GOT3 (cell line): ENCODE measurements at places on chromosomes 1 and 21.

- no peak for DNase-seq
Observed at GRCh38 chr1:147585640-147586383, 44.5 kb downstream of the BCL9 start.

GRCh38 chr21:44931501-44932407 lies 8.1 kb upstream of the SLX9 start:
- no peak for DNase-seq

GRCh38 chr1:155128755-155129473 lies 1.2 kb downstream of the EFNA1 start:
- DNase-seq: no peak

DNA sequence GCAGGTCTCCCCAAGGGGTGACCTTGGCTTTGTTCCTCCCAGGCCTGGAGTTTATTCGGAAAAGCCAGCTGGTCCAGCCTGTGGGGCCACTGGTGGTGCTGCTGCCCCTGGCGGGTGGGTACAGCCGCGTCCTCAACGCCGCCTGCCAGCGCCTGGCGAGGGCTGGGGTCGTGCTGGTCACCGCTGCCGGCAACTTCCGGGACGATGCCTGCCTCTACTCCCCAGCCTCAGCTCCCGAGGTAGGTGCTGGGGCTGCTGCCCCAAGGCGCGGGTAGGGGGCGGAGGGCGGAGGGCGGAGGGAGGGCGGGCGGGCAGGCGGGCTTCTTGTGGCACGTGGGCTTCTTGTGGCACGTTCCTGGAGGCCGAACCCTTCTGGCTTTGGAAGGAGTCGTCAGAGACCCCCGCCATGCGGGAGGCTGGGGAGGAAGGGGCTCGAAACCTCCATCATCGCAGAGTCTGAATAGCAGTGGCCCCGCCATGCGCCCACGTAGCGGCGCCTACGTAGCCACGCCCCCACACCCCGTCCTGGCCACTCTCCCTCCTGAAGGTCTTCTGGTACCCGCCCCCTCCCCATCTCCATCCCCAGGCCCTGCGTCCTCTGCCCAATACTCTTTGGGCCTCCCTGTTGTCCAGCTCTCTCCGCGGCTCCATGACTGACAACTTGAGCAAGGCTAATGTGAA lies 16.7 kb downstream of the PCSK9 start:
- no peak for DNase-seq

DNA sequence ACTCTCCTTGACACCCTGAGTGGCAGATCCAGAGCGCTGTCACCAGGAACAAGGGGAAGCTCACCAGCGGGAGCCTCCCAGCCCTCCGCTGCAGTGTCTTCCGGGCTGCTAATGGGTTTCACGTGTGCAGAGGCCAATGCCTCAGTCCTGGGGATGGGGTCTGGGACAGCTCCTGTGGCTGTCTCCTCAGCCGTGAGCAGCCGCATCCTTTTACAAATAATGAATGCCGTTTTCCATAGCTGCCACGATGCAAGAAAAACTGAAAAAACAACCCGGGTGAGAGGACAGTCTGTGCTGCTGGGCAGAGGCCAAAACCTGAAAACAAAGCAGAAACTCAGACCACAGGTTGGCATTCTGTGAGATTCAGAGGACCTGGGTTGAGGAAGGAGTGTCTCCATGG lies 212.2 kb upstream of the RAB4A start:
- no peak for DNase-seq

DNA sequence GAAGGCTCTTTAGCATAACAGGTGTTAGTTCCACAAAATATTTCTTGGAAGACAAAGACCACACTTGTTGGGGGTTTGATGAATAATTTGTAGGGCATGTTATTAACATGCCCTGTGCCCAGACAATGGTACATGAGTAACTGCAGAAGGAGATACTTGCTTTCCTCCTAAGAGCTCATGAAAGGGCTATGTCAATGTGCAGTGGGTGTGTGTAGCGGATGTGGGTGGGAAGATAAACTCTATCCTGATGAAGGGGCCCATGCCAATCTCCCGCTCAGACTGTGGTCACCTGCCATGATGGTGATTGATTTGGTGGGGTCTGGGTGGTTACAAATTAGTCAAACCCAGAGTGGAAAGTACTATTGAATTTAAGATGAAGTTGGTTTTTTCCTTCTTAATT lies 69.8 kb upstream of the DNAH14 start:
- DNase-seq: no peak

- DNase-seq: no peak
Observed at GRCh38 chr1:11927866-11928592, 1.8 kb upstream of the KIAA2013 start.

- DNase-seq: no peak
Observed at GRCh38 chr21:26949830-26950229, 17.1 kb downstream of the ADAMTS5 start.

DNA sequence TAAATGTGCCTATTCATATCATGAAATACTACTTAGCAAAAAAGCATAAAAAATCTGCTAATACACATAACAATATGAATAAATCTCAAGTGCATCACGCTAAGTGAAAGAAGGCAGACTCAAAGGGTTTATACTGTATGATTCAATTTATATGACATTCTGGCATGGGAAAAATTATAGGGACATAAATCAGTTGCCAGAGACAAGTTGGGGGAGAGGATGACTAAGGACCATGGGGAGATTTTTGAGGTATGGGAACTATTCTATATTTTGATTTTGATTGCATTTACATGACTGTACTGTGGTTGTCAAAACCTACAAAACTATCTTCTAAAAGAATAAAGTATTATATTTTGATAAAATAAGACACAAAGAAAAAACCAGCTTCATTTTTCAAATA lies 650.3 kb upstream of the NR5A2 start:
- DNase-seq: no peak

GRCh38 chr1:171484760-171485374 lies 463 bp upstream of the PRRC2C start:
- no peak for DNase-seq

GRCh38 chr1:221149111-221149510 lies 269.9 kb downstream of the HLX start:
- DNase-seq: no peak

- DNase-seq: no peak
Observed at GRCh38 chr1:235329139-235329902, 951 bp downstream of the GGPS1 start.

DNA sequence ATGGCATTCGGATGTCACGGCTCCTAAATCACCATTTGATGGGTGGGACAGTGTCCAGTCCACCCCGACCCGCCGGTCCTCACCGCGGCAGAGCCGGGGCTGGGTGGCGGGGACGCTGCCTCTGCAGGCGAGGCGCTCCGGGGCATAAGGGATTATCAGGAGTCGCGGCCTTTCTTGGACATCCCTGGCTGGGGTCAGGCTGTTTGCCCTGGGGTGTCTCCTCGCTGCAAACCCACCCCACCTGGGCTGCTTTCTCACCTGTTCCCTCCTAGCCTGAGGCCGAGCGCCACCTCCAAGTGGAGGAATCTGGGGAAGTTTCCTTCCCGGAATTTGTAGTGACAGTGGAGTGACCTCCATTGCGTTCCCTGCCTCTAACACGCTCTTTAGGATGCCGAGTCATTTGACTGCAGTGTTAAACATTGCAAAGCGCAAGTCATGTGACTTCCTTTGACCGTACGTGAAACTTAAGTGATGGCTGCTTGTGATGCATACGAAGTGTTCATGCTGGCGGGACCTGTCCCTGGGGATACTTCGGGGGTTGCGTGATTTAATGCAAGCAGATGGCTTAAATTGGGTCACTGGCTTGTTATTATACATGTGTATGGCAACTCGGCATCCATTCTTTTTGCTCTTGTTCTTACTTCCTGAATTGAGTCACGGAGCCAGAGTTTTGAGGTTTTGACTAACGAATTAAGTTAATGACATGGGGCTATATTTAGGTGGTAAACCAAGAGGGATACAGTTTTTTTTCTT lies 536 bp downstream of the LGALS8 start:
- DNase-seq: no peak

DNA sequence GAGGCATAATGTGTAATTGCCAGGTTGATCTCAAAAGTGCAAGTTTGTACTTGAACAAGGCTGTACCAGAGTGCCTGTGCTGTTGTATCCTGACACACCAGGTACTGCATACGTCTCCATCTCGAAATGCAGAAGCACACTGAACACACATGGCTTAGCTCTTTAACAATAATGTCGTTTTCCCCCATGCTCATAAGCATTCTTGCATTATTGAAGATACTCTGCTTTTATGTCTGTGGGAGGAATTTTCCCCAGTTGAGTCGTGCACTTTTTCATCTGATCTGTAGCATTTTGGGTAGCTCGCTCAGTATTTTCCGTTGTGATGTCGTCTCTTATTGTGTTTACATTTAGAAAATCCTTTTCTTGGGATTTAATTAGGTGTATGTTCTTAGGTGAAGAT lies 98.7 kb downstream of the PCBP3 start:
- DNase-seq: no peak

DNA sequence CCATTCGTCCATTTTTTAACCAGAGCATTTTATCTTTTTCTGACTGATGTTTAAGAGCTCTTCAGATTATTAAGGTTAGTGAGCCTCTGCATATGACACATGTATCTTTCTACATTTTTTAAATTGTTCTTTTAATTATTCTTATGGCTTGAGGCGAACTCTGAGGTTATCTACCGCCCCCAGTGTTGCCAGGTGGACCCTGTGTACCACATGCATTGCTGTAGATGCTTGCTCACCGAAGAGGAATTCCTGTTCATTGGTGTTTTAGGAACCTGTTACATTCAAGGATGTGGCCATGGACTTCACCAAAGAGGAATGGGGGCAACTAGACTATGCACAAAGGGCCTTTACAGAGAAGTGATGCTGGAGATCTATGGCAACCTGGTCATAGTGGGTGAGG lies 31.8 kb downstream of the ZNF684 start:
- no peak for DNase-seq

DNA sequence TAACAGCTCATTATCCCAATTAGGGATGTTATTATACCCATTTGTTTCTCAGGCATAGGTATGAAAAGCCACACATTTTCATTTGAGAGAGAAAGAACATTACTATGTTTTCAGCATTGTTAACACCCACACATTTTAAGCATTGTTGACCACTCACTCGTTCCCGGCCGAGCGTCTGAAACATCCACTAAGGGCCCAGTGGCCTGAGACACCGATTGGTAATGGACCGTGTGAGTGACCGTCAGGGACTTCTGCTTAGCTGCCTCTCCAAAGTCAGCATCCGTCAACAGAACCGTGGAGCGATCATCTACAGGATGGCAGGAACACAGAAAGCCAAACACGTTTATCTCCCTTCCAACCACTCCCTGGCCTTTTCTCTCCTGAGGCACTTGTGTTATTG lies 184.6 kb downstream of the PCP4 start:
- no peak for DNase-seq

GRCh38 chr1:178725466-178726086 lies 532 bp downstream of the RALGPS2 start:
- no peak for DNase-seq

- no peak for DNase-seq
Observed at GRCh38 chr1:196651637-196652215, at the start of gene CFH. CFH (plus strand) TSS chr1:196652043; CDS start chr1:196652118, 75 bp downstream.

DNA sequence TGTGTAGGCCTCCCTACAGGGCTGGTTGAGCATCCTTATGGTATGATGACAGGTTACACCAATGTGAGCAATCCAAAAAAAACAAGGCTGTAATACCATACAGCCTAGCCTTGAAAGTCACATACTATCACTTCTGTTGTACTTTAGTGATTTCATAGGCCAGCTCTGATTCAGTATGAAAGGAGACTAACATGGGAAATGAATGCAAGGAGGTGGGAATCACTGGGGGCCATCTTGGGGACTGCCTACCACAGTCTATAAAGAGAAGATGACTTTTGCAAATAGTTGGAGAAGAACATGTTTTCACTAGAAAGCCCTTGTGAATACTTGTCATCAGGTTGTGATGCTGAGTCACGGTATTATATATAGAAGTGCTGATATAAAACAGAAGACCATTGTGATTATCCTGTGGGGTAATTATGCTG lies 270.7 kb downstream of the S1PR1 start:
- DNase-seq: no peak

GRCh38 chr1:51559064-51559500 lies 40.0 kb upstream of the EPS15 start:
- no peak for DNase-seq

GRCh38 chr1:115188680-115189395 lies 99.5 kb upstream of the TSPAN2 start:
- no peak for DNase-seq

DNA sequence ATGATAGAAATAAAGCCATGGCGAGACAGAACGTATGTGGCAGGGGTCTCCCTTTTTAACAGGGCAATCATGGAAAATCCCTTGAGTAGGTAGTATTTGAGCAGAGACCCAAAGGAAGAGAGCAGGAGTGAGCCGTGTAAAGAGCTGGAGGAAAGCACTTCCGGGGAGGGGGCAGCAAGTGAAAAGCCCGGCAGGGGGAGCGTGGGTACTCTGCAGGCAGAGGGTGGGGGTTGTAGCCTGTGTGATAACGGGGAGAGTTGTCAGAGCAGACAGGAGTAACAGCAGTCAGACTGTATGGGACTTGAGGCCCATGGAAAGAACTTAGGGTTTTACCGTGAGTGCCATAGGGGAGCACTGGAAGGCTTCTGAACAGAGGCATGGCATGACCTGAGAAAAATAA lies 51.1 kb upstream of the LDLRAP1 start:
- DNase-seq: no peak

DNA sequence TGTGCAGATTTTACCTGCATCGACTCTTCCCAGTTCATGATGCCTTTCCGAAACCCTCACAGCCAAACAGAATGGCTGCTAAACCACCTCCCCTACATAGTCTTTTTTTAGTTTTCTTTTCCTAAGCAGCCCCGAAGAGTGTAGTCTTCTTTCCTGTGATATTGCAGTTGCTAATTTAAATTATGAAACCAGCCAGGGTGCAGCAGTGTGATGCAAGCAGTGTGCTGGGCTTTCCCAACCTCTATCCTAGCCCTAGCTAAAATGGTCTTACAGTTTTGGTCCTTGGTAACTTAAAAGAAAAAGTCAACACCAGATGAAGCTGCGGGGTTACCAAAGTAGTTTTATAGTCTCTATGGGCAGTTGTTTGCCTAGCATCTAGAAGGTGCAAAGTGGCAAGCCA lies 82.0 kb upstream of the GCLM start:
- DNase-seq: no peak

GRCh38 chr1:204829133-204829825 lies 41.4 kb upstream of the NFASC start:
- no peak for DNase-seq

DNA sequence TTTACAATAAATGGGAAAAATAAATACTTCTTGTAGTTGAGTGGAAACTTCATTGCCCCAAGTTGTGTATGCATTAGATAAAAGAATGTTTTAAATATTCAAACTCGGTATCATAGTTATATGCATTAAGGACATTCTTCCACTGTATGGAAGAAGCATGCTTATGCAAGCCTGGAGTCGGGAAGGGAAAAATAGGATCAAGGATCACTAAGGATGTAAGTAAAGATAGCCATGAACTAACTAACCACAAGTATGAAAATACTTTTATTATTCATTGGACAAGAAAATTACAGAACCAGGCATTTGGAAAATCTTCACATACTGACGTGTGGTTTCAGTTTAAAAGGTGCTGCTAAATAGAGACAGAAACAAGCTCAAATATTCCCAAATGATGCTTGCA lies 26.9 kb upstream of the DPYD start:
- DNase-seq: no peak

GRCh38 chr1:208531003-208531750 lies 287.0 kb upstream of the PLXNA2 start:
- no peak for DNase-seq
